Cardiac septum (tissue), 1 donor: ENCODE measurements at places on chromosomes 5 and 9. TPM values are rescaled to one million over a fixed set of nuclear protein-coding genes. Genes with fewer than 3 reads are reported as not detected.

- no peak for DNase-seq
Measured at GRCh38 chr9:134173127-134174072, 9.0 kb upstream of the RNU6ATAC start.

GRCh38 chr5:89276566-89277305, 393.8 kb upstream of the MEF2C start:
- DNase-seq, result no peak

The DOK3 gene
- 4.7 TPM for total RNA-seq

The MEF2C gene
- total RNA-seq, result 64.6 TPM

GRCh38 chr5:92023141-92023471, 640.0 kb upstream of the ARRDC3 start:
- DNase-seq, result no peak

DNA sequence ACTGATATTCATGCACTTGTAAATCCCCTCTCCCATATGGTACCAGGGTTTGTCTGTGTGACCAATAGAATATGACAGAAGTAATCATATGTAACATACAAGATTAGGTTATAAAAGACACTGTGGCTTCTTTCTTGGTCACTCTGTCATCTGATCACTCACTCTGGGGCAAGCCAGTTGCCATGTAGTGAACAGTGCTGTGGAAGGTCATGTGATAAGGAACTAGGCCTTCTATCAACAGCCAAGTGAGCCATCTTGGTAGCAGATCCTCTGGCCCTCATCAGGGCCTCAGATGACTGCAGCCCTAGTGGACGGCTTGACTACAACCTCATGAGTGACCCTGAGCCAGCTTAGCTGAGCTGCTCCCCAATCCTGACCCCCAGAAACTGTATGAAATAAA, 30.0 kb upstream of the MATR3 start:
- DNase-seq, result peak; percentile 31

DNA sequence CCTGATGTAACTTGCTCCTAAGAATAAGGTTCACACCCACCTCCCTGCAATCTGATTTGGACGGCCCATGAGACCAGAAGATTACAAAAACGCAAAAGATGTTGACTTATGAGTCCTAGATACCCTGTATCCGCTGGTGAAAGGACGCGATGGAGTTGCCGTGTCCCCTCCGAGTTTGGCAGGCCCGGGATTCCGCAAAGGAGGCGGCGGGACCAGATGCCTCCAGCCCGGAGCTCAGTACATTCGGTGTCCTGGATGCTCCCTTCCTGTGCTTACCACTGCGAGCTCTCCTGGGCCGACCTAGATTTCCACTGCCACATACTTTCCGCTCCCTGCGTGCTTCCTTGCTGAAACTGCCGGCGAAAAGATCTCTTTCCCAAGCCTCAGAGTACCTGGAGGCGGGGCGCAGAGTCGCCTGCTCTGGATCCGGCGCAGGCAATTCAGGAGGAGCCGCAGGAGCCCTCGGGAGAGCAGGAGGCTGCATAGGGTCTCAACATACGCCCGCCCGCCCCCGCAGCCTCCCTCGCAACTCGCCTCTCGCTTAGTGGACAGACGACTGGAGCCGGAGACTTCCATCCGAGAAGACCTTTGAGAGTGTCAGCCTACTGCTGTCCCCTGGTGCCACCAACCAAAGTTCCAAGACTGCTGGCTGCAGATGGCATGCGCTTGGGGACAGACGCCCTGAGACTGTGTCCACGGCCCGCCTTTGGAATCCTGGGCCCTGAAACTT, 39.8 kb downstream of the ANXA2R start:
- DNase-seq, result no peak

The NXNL2 gene
- total RNA-seq, result not detected

DNA sequence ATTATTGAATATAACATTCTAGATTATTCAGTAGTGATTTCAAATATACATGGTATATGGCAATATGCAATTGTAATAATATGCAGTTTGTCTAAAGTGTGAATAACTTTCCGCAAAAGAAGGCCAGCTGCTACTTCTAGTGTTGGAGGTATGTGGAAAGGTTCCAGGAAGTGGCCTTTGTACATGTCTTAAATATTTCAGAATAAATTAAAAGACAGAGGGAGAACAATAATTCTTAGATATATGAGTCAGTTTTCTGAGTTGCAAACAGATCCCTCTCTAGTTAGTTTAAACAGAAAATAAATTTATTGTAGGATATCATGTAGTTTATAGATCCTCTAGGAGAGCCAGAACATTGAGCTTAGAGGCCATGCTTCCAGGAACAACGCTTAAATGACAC, 210.8 kb upstream of the ELL2 start:
- no peak for DNase-seq

The DNAJC25 gene
- total RNA-seq, result 5.0 TPM

GRCh38 chr9:26746357-26747072, 146.1 kb downstream of the CAAP1 start:
- no peak for DNase-seq

GRCh38 chr5:58459146-58460001, 512 bp downstream of the PLK2 start:
- peak; percentile 78 for DNase-seq

DNA sequence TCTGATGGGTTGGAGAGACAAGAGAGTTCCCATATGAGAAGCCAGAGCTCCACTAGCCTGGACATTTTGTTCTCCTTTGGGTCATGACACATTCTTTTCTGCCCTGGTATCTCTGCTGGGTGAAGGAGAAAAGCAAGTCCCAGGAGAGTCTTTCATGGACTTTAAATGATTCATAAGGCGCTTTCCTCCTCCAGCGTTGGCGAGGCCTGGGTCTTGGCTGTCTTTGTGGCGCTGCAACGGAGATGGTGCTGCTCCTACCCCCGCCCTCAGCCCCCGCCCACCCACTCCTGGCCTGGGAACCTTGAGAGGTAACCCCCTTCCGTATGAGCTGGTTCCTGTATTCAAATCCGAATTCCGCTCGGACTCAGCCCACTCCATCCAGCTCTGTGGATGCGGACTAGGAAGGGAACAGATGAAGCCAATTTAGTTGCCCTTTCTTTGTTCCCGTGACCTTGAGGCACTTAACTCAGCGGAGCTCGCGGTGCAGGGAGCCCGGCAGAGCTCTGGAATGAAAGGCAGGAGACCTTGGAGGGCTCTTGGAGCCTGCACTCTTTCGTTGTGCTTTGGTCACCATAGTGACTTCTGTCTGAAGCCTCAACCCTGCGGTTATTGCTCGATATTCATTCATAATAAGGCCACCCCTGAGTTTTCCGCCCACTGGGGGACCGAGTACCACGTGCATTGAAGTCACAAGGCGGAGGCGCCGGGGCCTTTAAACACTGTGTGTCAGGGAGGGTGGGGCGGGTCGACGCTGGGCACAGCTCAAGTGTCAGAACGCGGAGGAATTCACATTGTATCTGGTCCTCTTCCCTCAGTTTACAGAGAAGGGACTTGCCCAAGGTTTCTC, 14.0 kb upstream of the PWWP2A start:
- DNase-seq, result no peak

The ORM2 gene
- total RNA-seq, result 0.32 TPM

- DNase-seq, result no peak
Measured at GRCh38 chr5:5062525-5063302, 77.4 kb upstream of the ADAMTS16 start.

GRCh38 chr5:28286566-28286965, 1248.2 kb upstream of the CDH9 start:
- DNase-seq, result no peak

- DNase-seq, result no peak
Measured at GRCh38 chr5:112958093-112959088, 18.2 kb upstream of the DCP2 start.

The CAAP1 gene
- total RNA-seq, result 8.3 TPM

- no peak for DNase-seq
Measured at GRCh38 chr5:3230254-3230653, 365.4 kb upstream of the IRX1 start.

- no peak for DNase-seq
Measured at GRCh38 chr9:121059998-121060636, 10.0 kb upstream of the C5 start.

The SCGB3A2 gene
- total RNA-seq, result not detected

The ENG gene
- 244 TPM for total RNA-seq

The SLC6A19 gene
- total RNA-seq, result 0.05 TPM
